ENCODE measurements at places on chromosomes 7 and 10.

DNA sequence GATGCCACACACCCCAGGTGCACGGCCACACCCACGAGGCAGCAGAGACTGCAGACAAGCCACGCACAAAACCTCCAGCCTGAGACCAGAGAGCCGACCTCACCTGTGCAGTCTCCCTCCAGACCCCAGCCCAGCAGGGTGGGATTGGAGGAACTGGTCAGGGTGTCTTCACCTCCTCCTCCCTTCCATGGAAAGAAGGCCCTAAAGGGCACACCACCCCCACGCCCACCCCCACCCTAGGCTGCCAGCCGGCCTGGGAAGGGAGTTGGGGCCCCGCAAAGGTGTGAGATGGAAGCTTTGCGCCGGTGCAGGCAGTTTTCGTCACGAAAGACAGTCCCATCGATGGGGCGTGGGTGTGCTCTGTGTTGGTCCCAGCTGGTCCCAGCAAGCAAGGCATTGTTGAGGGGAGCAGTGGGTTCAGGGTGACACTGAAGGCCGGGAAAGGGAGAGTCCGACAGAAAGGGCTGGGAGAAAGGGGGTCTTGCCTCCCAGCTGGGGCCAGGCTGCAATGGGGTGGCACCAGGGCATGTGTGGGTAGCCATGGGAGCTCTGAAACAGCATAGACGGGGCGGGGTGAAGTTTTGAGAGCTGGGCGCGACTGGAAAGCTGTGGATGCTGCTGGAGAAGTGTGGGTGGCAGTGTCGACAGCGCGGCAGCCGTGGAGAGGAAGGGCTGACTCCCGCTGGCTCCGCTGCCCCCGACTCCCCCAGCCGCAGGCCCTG lies 349.2 kb downstream of the GLRX3 start:
- no peak for DNase-seq

GRCh38 chr10:132644527-132645246 lies 107.1 kb downstream of the INPP5A start:
- DNase-seq = no peak

DNA sequence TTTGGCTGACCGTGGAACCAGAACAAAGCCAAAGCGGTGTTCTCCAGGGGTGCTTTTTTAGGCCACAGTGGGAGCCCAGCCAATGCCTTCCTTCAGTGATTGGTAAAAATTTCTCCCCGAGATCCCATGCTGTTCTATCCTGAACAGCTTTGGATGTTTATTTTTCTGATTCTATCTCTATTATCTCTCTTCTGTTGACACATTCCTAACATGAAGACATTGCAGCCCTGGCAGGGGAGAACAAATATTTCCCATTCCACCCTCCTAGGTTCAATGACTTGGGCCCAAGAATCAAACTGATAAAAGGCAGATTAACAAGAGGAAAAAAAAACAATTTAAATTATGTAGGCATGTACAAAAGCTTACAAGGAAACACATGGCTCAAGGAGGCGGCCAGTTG lies 162.7 kb downstream of the PFKFB3 start:
- DNase-seq = no peak

DNA sequence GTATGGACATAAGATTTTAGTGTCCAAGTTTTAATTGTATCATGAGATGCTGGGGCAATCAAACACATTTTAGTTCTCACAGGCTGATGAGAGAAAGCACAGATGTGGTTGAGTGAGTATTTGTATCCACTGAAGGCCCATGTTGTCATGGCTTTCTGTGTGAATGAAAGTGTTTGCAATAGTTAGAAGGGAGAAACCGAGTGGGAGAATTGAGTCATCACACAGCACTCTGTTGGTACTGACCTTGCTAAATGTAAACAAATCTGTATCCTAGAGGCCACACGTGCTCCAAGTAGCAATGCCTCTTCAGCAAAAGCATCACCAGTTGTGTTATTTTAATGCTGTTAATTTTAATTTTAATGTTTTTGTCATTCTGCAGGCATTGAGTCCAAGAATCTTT lies 121.2 kb downstream of the EMX2 start:
- peak; percentile 59 for DNase-seq

DNA sequence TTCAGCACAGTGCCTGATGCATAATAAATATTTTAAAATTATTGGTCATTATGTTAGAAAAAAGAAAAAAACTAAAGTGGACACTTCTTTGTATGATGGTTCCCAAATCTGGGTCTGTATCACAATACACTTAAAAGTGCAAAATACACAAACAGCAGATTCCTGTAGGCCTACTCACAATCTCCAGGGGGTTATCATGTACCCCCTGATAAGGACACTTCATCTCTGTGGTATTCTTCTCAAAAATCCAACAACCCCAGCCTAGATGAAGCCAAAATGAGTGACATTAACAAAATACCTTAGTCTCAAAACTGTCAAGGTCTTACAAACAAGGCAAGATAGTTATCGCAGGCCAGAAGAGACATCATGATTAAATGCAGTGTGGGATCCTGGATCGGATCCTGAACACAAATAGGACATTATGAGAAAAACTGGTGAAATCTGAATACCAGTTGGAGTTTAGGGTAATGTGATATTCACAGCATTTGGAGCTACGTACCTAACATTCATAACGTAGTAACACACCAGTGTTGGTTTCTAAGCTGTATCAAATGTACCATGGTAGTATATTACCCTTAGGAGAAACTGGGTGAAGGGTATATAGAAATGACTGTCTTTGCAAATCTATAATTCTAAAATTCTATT lies 45.2 kb downstream of the NSUN6 start:
- no peak for DNase-seq
